ENCODE measurements at places on chromosomes 3 and 15.

DNA sequence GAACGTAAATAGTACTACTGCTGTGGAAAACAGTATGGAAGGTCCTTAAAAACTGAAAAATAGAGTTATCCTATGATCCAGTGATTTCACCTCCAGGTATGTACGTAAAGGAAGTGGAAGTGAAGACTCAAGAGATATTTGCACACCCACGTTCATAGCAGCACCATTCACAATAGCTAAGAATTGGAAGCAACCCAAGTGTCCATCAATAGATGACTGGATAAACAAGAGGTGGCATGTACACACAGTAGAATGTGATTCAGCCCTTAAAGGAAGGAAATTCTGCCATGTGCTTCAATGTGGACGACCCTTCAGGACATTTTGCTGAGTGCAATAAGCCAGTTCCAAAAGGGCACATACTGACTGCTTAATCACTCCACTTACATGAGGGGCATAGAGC lies 188.3 kb downstream of the APBA2 start:
- DNase-seq = no peak

GRCh38 chr3:159174715-159175692 lies 373.1 kb downstream of the MFSD1 start:
- no peak for DNase-seq

DNA sequence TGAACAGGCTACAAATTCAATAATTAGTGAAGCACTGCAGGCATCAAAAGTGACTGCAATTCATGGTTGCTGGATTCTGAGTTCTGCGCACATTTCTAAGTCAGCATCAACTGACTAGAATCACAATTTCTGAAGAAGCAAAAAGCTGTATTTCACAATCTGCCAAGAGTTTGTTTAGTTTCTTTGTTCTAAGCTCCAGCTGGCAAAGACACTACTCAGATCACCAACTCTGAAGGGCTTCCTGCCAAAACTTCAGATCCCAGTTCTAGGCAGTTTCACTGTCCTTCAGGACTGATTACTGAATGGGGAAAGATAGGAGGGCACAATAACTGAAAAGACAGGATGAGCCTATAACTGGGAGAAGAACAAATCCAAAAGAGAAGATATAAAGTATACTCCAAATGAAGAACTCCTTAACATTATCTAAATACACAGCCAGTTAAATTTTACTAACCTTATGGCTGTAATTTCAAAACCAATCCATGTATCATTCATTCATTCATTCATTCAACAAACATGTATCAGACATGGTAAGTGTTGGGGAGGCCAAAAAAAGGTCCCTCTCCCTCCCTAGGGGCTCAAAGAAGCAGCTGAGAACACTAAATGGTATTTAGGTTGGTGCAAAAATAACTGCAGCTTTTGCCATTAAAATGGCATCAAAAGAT lies 17.1 kb downstream of the TJP1 start:
- DNase-seq = peak; percentile 20

- no peak for DNase-seq
Observed at GRCh38 chr15:40578892-40579291, 9.8 kb downstream of the RPUSD2 start.

DNA sequence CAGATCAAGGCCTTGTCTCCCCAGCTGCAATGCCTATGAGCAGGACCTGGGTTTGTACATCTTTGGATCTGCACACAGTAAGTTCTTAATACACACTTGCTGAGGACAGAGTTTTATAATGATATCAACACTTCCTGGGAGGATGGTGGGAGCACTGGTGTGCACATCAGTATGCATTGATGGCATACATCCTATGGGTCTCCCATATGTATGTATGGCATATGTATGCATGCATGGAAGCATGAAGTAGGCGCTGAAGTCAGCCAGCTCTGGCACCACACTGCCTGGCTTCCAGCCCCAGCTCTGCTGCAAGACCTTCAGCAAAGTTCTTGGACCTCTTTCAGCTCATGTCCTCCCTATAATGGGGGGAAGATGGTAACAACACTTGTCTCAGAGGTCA lies 68.2 kb downstream of the MYLK start:
- peak; percentile 49 for DNase-seq
